ENCODE measurements at places on chromosomes 3 and 15.

- DNase-seq = no peak
These were observed 7.4 kb upstream of the EIF4A2 start for GRCh38 chr3:186775999-186776398.

DNA sequence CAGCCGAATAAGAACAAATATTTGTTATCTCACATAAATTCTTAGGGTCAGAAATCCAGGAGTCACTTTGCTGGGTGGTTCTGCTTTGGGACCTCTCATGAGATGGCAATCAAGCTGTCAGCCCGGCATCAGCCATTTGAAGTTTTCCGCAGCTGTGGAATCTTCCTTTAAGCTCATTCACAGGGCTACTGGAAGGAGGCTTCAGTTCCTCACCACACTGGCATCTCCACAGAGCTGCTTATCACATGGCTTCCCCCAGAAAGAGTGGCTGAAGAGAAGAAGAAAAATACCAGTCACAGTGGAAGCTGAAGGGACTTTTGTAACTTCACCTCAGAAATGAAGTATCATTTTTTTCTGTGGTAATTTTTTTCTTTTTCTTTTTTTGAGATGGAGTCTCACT is 267.7 kb downstream of the CHL1 start:
- DNase-seq = no peak

DNA sequence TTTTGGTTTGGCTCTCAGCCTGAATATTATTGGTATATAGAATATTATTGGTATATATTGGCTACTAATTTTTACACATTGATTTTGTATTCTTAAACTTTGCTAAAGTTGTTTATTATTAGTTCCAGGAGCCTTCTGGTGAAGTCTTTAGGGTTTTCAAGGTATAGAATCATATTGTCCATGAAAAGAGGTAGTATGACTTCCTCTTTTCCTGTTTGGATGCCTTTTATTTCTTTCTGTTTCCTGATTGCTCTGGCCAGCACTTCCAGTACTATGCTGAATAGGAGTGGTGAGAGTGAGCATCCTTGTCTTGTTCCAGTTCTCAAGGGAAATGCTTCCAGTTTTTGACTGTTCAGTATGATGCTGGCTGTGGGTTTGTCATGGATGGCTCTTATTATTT is 107.3 kb upstream of the LIPC start:
- DNase-seq = no peak

GRCh38 chr15:43516185-43516584 is 1.2 kb upstream of the MAP1A start:
- no peak for DNase-seq

- DNase-seq = no peak
These were observed 48.1 kb downstream of the STARD5 start for GRCh38 chr15:81275711-81276392.

DNA sequence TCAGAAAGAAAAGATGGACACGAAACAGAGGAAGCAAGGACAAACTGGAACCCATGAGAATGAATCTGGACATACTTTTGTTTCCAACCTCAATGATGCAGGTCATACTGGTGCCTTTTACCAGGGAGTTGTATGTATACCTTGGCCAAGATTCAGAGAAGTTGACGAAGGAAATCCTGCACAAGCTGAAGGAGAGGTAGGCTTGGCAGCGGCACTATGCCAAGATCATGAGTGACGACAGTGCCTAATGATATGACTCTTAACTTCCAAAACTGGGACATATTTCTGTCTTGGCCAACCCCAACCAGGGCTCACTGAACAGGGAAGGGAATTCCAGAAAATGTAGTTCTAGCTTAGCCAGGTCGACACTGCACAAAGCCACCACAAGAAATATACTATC is 149.2 kb upstream of the SLCO3A1 start:
- DNase-seq = no peak

GRCh38 chr15:28914046-28914445 is 28.3 kb downstream of the APBA2 start:
- DNase-seq = no peak

GRCh38 chr3:70990723-70991122 is 592.8 kb downstream of the FOXP1 start:
- DNase-seq = no peak

DNA sequence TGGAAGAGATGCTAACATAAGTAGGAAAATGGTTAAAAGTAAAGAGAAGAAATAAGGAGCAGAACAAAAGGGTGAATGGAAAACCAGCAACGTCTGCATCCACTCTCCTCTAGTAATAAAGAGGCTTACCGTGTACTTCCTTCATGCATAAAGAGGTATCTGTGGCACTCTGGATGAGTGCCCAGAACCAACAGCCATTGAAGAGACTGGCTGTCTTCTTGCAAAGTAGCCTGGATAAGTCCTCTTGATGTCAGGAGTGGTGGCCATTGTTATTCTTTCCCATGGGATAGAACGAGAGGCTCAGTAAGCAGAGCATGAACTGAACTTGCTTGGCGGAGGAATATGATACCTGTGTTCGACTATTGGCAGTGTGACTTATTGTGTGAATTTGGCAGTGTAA is 186.2 kb upstream of the RASGRP1 start:
- peak; percentile 72 for DNase-seq

GRCh38 chr15:97600190-97600589 is 360.3 kb upstream of the ARRDC4 start:
- DNase-seq = no peak

GRCh38 chr15:80199366-80199765 is 46.6 kb downstream of the FAH start:
- no peak for DNase-seq

- no peak for DNase-seq
These were observed 859 bp downstream of the RORA start for GRCh38 chr15:61227950-61228936.

DNA sequence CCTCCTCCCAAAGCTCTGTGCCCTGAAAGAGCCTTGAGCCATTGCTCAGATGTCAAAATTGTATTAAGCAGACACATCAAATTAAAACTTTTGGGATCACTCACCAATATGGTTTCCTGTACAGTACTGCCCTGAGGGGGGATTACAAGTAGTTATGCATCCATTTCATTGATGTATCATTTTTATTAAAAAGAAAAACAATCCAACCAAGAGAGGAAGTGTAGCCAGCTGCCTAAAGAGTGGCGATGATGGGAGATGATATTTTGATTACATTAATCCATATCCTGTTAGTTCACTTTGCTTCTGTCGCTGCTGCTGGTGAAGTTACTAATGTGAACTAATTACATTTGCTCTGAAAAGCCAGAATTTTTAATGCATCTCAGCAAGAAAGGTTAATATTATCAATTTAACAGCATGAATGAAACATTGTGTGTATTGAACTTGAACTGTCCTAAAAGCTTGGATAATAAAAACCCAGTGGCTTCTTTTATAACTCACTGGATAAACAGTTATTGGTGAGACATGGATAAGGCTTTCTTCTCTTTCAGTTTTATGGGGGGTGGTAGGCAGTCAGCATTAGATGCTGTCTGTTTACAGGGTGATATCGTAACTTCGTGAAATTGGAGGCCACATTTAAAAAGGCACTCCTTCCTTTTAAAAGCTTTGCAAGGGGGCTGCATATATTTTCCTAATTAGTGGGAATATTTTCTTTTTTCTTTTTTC is 87.7 kb downstream of the IGF1R start:
- DNase-seq = no peak

GRCh38 chr3:187024536-187025226 is 94.4 kb downstream of the ST6GAL1 start:
- DNase-seq = no peak

DNA sequence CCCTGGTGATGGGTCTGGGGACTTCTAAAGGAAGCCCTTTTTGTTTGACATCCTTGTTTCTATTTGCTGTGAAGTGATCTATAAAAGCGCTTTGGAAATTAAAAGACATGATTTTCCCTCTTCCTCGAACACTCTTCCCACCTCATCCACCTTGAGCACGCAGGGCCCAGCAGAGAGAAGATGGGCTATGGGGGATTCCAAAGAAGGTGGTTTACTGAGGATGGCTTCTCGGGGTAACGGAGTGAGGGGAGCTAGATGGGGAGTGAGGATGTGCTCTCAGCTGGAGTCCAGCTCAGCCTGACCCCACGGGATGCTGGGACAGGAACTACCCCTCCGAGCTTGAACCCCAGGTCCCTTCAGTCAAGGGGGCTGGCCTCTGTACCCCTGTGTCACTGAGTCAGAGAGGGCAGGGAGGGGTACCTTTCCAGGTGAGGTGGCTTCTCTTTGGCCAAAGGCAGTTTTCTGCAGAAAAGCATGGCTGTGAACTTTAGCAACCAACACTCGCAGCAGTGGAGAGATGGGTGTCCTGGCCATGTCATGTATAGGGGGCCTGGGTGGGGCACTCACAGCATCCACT is 180.7 kb upstream of the SMAD3 start:
- no peak for DNase-seq

GRCh38 chr3:55296791-55297190 is 190.3 kb downstream of the WNT5A start:
- no peak for DNase-seq

DNA sequence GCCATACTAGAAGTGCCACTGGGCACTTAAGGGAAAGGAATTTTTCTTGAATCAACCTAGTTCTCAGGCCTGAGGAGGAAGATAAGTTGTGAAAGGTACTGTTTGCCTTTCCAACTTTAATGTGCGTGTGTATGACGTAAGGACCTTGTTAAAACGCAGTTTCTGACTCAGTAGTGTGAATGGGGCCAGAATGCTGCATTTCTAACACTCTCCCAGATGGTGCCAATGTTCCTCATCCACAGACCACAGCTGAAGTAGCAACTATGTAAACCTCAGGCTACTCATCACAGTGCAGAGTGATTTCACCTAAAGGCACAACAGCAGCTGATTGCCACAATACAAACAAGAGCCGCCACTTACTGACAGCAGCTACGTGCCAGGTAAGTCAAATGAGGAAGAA is 103.6 kb downstream of the OTOL1 start:
- DNase-seq = peak; percentile 19

- no peak for DNase-seq
These were observed 54.8 kb upstream of the CHRNB4 start for GRCh38 chr15:78695854-78696253.

- DNase-seq = no peak
These were observed 45.5 kb downstream of the KBTBD12 start for GRCh38 chr3:127960421-127960965.

GRCh38 chr3:104868291-104868690 is 498.4 kb upstream of the ALCAM start:
- no peak for DNase-seq

GRCh38 chr3:16101295-16102186 is 72.9 kb upstream of the GALNT15 start:
- DNase-seq = no peak

GRCh38 chr3:195285372-195285771 is 14.4 kb upstream of the XXYLT1 start:
- DNase-seq = no peak
